ENCODE measurements at places on chromosomes 12 and 14.

- DNase-seq: no peak
These were observed 154.9 kb downstream of the MED13L start for GRCh38 chr12:116122628-116123027.

DNA sequence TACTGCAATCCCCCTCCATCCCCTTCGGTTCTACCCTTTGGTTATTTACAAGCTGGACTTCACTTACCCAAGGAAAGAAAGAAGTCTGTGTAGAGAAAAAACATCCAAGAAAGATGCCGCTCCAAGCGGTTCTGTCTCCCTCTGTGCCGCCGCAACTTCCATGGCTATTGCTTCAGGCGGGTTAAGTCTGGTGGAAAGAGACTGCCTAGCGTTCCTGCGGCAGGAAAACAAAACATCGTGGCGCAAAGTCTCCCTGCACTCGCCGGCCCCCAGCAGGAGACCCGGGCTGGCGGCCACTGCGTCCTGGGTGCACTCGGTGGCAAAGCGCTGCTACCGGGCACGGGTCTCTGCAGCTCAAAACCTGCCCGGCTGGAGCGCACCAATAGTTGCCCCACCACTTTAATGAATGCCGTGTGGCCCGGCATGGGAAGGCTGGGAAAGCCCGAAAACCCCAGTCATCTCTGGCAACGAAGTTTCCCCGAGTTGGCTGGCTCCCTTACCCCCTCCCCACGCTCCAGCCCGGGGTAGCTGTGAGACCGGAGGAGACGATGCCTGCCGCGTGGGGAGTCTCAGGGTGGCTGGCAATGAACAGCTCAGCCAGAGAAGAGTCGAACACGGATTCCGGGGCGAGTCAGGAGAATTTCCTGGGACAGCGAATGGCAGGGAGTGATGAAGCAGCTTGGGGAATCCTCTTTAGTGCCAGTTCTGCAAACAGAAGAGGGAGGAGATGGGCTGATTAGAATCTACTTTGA, 3.5 kb upstream of the KCNK10 start:
- no peak for DNase-seq

DNA sequence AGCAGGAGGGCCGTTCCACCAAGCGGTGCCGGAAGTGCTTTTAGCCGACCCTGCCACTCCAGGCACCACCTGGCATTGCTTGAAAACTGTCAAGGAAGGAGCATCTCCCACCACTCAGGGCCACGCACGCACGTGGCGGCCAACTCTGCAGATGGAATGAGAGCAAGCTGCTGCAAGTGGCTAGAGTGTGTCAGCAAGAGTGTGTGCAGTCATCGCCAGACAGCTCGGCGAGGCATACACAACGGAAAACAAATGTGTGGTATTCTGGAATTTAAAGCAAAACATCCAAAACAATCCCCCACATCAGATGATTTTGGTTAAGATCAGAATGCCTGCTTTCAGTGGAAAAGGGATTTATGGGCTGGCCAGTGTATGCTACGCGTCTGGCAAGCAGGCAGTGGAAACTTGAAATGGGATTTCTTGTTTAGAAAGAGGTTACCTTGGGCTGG, 11.2 kb downstream of the CD9 start:
- no peak for DNase-seq

- no peak for DNase-seq
These were observed 15.6 kb downstream of the LGR5 start for GRCh38 chr12:71455028-71455737.

DNA sequence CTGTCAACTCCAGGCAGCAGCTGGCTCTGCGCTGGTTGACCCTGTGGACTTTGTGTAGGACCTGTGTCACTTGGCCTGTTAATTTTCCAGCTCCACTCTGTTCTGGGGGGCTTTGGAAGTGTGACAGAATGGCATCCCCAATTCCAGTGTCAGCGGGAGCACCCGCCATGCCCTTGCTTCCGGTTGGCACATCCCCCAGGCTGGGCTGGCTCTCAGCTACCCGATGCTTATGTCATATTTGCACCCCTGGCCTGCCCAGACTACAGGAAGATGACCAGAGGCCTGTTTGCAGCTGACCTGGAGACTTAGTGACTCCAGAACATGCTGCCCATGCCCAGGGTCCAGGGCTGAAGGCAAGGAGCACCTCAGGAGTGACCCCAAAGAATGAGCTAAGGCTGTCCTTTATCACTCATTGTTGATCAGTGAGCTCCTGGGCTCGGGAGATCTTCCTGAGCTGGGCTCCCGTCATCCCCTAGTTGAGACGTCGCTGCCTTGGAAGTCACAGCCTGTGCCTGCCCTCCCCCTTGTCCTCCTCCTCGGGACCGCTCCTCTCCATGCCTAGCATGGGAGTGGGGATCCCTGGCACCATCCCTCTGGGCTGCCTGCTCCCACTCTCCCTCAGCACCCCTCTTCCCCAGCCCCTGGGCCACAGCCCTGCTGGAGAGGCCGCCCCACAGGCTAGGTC, 163.4 kb upstream of the RTL1 start:
- no peak for DNase-seq

- no peak for DNase-seq
These were observed 842.3 kb downstream of the SLC6A15 start for GRCh38 chr12:84070292-84070691.

GRCh38 chr12:50387487-50387886, 8.9 kb downstream of the FAM186A start:
- no peak for DNase-seq

GRCh38 chr14:40252817-40253447, 820.7 kb upstream of the FBXO33 start:
- no peak for DNase-seq

- DNase-seq: no peak
These were observed 45.6 kb downstream of the USP15 start for GRCh38 chr12:62305778-62306177.

DNA sequence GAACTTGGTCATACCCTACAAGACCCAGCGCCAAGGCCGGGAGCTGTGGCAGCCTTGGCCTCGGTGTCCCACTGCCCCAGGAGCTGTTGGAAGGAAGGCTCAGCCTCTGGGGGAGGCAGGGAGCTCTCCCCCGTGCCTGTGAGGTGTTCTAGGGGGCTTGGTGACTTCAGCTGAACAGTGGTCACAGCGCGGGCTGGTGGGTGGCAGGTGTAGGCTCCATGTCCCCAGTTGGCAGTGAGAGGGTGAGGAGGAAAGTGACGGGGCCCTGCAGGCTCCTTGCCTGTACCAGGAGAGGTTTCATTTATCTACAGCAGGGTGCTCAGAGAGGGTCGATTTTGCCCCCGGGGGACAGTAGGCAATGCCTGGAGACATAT, 47.5 kb downstream of the DLK1 start:
- no peak for DNase-seq

- no peak for DNase-seq
These were observed 10.1 kb upstream of the KICS2 start for GRCh38 chr12:64232196-64232595.

DNA sequence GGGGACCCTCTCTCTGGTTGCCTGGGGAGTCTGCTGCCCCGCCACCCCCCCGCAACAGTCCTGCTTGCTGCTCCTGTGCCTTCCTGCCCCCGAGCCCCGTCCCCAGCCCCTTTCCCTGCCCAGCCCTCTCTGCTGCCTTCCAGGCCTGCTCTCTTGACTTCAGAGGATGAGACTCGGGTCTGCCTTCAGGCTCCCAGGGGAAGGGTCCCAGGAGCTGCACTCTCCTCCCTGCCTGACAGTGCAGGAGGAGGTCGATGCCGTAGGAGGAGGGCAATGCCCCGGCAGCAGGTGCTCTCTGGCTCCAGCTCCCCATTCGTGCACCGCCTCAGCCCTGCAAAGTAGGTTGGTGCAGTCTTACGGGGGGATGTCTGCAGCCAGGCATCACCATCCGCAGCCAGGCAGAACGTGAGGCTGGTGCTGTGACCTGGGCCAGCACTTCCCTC, 185.1 kb upstream of the C14orf180 start:
- DNase-seq: no peak

DNA sequence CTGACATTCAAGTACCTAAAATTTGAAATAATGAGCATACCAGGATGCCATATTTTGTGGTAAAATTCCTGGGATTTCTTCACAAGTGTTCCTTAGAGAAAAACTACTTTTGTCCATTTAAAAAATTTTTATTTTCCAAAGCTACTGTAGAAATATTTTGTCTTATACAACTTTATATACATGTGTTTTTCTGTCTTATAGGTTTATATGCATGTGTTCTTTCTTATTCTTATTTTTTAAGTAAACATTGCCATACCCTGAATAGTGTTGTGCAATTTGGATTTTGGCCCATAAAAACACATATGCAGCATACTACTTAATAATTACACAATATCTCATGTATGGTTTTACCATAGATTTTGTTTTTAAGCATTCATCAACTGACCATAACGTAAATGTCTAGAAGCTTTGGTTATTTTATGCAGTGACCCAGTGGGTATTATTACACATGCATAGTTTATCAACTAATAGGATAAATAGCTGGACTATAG, 1107.4 kb upstream of the SEL1L start:
- DNase-seq: no peak

- no peak for DNase-seq
These were observed 35.5 kb downstream of the CIT start for GRCh38 chr12:119841433-119842210.

GRCh38 chr14:76024211-76024907, 38.8 kb downstream of the IFT43 start:
- DNase-seq: no peak

GRCh38 chr14:72588521-72588920, 305.4 kb downstream of the DPF3 start:
- no peak for DNase-seq

- no peak for DNase-seq
These were observed 14.4 kb downstream of the CLSTN3 start for GRCh38 chr12:7144414-7145120.

DNA sequence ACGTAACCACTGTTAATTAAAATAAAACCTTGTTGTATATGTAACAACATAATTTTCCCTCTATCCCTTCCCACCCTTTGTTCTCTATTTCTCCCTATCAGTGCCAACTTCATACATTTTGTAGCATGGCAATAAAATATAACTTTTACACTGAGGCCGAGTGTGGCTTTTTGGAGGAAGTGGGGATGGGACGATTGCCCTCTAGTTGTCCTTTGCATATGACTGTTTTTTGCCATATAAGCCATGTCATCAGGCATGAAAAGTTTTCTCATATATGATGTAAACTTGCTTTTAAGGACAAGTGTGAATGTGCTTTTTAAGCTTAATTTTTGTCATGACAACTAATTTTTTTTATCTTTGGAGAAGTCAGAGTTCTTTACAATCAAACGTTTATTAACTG, 6.2 kb upstream of the CCT2 start:
- no peak for DNase-seq

DNA sequence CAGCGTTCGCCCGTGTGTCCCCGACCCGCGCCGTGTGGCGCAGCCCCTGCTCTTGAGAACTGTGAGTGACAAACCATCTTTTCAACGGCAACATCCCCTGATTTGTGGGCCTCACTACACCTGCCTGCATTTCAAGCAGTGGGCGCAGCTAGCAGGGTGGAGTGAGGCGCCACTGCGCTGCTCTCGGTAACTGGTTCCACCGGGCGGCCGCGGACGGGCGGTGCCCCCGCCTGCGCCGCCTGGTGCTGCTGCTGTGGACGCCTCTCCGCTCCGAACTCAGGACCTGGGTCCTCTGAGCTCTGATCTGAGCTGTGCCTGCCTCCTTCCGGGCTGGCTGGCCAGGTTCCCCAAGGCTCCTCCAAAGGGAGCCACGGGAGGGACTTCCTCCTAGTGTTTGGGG, 5.9 kb upstream of the DEGS2 start:
- DNase-seq: no peak

DNA sequence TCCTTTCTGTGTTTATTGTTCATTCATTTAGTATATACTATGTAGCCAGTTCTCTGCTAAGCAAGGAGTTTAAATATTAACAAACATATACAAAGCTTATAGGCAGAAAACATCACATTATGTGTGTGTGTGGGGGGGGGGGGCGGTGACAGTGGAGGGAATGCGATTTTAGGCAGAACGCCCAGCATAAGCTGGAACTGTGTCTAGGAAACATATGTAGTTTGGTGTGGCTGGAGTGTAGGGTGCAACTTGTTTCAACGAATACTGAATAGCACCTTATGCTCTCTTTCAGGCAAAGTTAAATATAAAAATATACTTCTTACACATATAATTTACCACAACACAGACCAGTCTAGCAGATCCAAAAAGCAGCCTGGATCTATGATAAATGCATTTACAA, 980.6 kb downstream of the SLC6A15 start:
- DNase-seq: no peak

DNA sequence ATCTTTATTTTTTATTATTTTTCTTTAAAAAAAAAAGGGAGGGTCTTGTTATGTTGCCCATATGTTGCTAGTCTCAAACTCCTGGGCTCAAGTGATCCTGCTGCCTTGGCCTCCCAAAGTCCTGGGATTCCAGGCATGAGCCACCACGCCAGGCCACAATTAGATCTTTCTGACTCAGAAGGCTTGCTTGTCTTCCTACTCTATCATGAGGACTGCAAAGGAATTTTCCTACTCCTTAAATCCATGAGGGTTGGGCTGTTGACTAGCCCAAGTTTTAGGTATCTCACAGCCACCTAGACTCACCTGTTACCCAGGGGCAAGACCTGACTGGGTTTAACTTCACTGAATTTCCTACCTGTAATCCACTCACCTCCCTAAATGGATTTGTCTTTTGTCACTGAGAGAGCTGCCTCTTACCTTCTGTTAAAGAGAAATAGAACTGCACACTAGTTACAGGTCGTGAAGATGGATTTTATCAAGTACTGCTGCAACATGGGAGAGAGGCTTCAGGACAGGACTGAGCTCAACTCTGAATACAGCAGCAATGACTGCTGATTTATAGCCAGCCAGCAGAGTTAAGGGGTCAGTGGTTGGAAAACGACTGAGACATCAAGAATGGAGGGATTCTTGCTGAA, 72.3 kb downstream of the B4GALNT3 start:
- no peak for DNase-seq

- no peak for DNase-seq
These were observed 142.5 kb upstream of the C14orf180 start for GRCh38 chr14:104436741-104437701.

- no peak for DNase-seq
These were observed 9.2 kb downstream of the KTN1 start for GRCh38 chr14:55589171-55589570.

- DNase-seq: no peak
These were observed 84.5 kb downstream of the PLEKHG3 start for GRCh38 chr14:64788706-64789105.

DNA sequence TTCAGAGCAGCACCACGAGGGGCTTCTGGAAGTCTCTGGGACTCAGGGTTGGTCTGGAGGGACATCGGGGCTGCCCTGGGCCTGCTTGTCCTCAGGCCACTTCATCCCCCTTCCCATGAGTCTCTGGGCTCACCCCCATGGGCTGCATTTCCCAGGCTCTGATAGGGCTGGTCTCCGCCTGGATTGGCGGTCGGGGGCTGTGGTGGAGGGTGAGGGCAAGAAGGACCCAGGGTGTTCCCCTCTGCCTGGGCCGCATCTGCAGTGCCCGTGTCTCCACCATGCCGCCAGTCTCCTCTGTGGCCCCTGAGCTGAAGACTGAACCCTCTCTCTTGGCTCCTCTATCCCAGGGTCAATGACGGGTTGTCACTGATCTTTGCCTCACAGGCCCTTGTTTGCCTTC, 242.1 kb downstream of the ADGRD1 start:
- no peak for DNase-seq

GRCh38 chr12:64625243-64626077, 15.2 kb downstream of the RASSF3 start:
- peak; percentile 73 for DNase-seq

- DNase-seq: no peak
These were observed 84.6 kb downstream of the GARIN6 start for GRCh38 chr12:99732131-99732530.
